ENCODE measurements at places on chromosomes 3 and 15.

GRCh38 chr15:57503911-57504598 is 87.6 kb upstream of the MYZAP start:
- no peak overlapping the region for H3K4me3 ChIP-seq
- no peaks in the 10 kb centered on the region for H3K36me3 ChIP-seq
- no peaks in the 10 kb centered on the region for H3K4me1 ChIP-seq
- DNase-seq, result peak; percentile 21
- H3K27me3 ChIP-seq, result no peaks in the 10 kb centered on the region

GRCh38 chr15:62141200-62141599 is 23.9 kb downstream of the C2CD4B start:
- H3K36me3 ChIP-seq, result no peaks in the 10 kb centered on the region
- H3K4me3 ChIP-seq, result no peak overlapping the region
- no peak for DNase-seq
- no peaks in the 10 kb centered on the region for H3K4me1 ChIP-seq
- no peak overlapping the region for H3K27ac ChIP-seq
- H3K27me3 ChIP-seq, result no peaks in the 10 kb centered on the region

DNA sequence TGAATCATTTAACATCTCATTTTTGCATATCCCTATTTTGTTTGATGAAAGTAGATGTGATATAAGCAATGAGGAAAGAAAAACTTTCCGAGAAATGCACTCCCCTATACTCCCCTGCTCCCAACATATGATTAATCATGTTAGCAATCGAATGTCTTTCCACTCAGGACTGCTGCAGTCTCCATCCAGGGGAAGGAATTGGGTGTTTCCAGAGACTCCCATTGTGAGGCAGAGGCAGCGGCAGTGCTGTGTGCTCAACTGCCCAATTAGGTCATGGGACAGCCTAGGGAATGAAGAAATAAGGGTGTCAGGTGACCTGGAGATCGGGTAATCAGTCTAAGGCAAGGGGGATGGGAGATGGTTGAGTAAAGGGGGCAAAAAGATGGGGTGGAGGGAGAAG is 268.6 kb upstream of the MEIS2 start:
- H3K4me1 ChIP-seq, result no peaks in the 10 kb centered on the region
- H3K27me3 ChIP-seq, result no peaks in the 10 kb centered on the region
- H3K4me3 ChIP-seq, result no peak overlapping the region
- DNase-seq, result no peak
- H3K27ac ChIP-seq, result no peak overlapping the region

- no peak overlapping the region for H3K27ac ChIP-seq
- no peaks in the 10 kb centered on the region for H3K36me3 ChIP-seq
- H3K27me3 ChIP-seq, result no peaks in the 10 kb centered on the region
- DNase-seq, result no peak
Measured at GRCh38 chr3:23676093-23676492, 129.7 kb upstream of the UBE2E1 start.

DNA sequence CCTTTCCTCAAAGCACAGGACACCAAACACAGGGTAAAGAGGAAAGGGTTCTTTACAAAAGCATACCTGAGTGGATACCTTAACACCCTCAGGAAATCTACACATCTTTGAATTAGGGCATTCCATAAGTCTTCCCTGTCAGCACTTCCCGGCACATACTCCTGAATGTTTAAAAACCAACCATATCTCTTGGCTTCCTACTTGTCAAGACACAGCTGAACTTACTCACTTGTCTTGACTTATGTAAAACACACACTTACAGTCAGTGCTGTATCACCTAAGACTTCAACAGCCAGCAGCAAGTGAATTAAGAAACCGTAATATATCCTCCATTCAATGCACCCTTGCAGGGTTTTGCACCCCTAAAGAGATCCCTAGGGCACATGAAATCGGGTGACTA is 17.5 kb downstream of the IL1RAP start:
- peak; percentile 51 for DNase-seq
- no peak overlapping the region for H3K4me3 ChIP-seq
- peaks cover 12% of the 10 kb centered on the region for H3K4me1 ChIP-seq
- no peaks in the 10 kb centered on the region for H3K27me3 ChIP-seq

DNA sequence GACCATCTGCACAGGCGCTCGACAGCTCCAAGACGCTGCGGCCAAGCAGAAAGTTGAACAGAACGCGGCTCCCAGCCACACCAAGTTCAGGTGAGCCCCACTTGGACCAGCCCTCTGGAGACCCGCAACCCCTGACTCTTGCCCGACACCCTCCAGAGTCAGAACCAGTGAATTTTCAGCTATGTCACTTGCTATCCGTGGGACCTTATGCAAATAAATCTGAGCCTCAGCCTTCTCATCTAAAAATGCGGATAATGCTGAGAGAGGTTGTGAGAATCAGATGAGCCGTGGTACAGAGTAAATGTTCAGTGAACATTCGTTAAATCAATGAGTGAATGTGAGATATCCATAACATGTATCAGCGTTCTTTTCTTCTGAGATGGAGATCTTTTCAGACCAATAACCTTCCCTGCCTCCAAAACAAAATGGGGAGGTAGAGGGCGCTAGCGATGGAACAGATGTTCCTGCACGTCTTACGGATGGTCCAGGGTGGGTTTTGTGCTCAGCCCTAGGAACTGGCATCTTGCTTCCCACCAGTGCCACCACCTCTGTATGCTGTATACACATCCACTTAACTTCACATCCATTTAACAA is 524 bp downstream of the MRPS11 start:
- H3K27me3 ChIP-seq, result no peaks in the 10 kb centered on the region
- peak; percentile 29 for DNase-seq
- peak overlapping the region; percentile 96 for H3K27ac ChIP-seq

DNA sequence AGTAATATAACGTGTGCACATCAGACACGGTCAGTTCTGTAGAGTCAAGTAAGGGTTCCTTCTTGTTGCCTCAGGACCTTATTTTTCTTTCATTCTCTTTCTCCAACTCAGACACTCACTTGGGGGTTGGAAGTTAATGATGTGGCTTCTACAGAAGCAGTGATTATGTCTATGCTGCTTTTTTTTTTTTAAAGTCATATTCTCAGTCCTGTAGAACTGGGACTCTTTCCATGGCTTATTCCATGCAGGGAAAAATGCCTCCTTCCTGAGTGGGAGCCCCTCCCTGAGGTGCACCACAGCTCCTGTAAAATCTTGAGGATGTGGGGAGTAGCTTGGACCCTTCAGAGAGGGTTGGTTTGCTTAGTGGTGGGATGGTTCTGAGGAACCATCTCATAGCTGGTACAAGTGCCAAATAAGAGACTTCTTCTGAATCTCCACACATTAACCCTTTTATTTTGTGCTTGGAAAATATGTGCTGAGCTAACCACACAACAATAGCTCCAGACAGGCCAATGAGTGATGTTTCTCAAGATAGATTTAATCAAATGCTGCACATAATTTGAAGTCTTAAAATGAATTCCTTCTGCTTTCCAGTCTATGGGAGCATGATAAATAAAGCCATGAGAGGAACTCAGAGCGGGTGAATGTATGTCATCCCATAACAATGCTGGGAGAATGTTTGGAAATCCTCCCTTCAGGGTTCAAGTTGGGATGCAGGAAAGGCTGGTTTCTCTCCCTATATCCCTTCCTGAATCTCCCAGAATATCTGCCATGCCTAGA is 23.3 kb upstream of the FSTL1 start:
- DNase-seq, result no peak
- H3K27ac ChIP-seq, result no peak overlapping the region

GRCh38 chr3:127794402-127794801 is 27.9 kb downstream of the MGLL start:
- peaks cover 32% of the 10 kb centered on the region for H3K4me1 ChIP-seq
- H3K27ac ChIP-seq, result no peak overlapping the region
- H3K27me3 ChIP-seq, result no peaks in the 10 kb centered on the region
- H3K36me3 ChIP-seq, result peaks cover 3% of the 10 kb centered on the region
- no peak for DNase-seq

- H3K27me3 ChIP-seq, result no peaks in the 10 kb centered on the region
- H3K36me3 ChIP-seq, result no peaks in the 10 kb centered on the region
- no peak overlapping the region for H3K27ac ChIP-seq
- no peaks in the 10 kb centered on the region for H3K4me1 ChIP-seq
- DNase-seq, result peak; percentile 81
- no peak overlapping the region for H3K4me3 ChIP-seq
Measured at GRCh38 chr15:39251413-39252133, 329.3 kb upstream of the THBS1 start.

- H3K4me3 ChIP-seq, result no peak overlapping the region
- H3K27ac ChIP-seq, result no peak overlapping the region
- DNase-seq, result no peak
- H3K4me1 ChIP-seq, result no peaks in the 10 kb centered on the region
- H3K36me3 ChIP-seq, result no peaks in the 10 kb centered on the region
- H3K27me3 ChIP-seq, result no peaks in the 10 kb centered on the region
Measured at GRCh38 chr3:68802111-68802870, 130.1 kb downstream of the TAFA4 start.

DNA sequence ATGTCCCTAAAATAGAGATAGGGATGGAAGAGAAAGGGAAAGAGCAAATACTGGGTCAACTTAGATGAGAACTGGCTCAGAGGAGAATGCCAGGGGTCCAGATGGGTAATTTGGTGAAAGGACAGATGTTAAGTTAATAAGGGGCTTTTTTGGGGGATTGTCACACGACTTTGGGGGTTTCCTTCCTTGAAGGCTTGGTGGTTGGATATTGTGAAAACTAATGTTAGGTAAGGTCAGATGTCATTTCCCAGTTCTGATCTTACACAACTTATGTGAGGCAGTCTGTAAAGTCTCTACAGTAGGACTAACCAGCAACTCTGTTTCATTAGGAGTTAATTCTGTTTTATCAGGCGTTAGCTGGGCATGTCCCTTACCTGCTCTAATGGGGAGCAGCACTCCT is 231.1 kb downstream of the NR2F2 start:
- H3K27ac ChIP-seq, result no peak overlapping the region
- no peaks in the 10 kb centered on the region for H3K27me3 ChIP-seq
- H3K4me3 ChIP-seq, result no peak overlapping the region
- H3K4me1 ChIP-seq, result no peaks in the 10 kb centered on the region
- no peaks in the 10 kb centered on the region for H3K36me3 ChIP-seq

- DNase-seq, result no peak
- H3K4me1 ChIP-seq, result no peaks in the 10 kb centered on the region
- H3K27me3 ChIP-seq, result no peaks in the 10 kb centered on the region
- no peak overlapping the region for H3K27ac ChIP-seq
- no peaks in the 10 kb centered on the region for H3K36me3 ChIP-seq
Measured at GRCh38 chr3:26768068-26768651, 145.6 kb downstream of the LRRC3B start.

GRCh38 chr3:129553719-129554118 is 10.7 kb downstream of the H1-8 start:
- peaks cover 18% of the 10 kb centered on the region for H3K36me3 ChIP-seq
- DNase-seq, result no peak
- no peak overlapping the region for H3K27ac ChIP-seq
- no peak overlapping the region for H3K4me3 ChIP-seq
